ENCODE measurements at places on chromosomes 6 and 20.

- DNase-seq = no peak
- H3K36me3 ChIP-seq = no peaks in the 10 kb centered on the region
- no peak overlapping the region for H3K4me3 ChIP-seq
- no peaks in the 10 kb centered on the region for H3K4me1 ChIP-seq
- H3K27ac ChIP-seq = no peak overlapping the region
Measured at GRCh38 chr6:169807699-169808607, 56.5 kb downstream of the ERMARD start.

- H3K4me3 ChIP-seq = no peak overlapping the region
- H3K27ac ChIP-seq = no peak overlapping the region
- no peaks in the 10 kb centered on the region for H3K27me3 ChIP-seq
Measured at GRCh38 chr6:39731565-39731964, 6.4 kb upstream of the KIF6 start.

DNA sequence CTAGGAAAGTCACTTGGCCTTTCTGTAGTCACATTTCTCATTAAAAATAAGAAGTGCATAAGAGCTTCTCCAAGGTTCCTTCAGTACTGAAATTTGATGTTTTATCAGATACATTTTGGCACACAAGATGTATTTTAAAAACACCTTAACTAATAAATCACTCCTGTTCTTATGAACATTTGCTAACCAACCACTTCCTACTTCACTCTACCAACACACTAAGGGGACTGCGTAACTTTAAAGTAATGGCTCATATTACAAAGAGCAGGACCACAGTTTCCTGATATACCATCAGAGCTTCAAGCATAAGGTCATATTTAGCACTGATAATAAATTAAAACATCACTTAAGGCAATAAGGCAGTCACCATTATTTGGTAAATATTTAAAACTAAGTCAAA is 104.4 kb downstream of the RALGAPA2 start:
- H3K4me3 ChIP-seq = no peak overlapping the region
- H3K27me3 ChIP-seq = no peaks in the 10 kb centered on the region
- no peak for DNase-seq
- no peaks in the 10 kb centered on the region for H3K4me1 ChIP-seq
- no peak overlapping the region for H3K27ac ChIP-seq

DNA sequence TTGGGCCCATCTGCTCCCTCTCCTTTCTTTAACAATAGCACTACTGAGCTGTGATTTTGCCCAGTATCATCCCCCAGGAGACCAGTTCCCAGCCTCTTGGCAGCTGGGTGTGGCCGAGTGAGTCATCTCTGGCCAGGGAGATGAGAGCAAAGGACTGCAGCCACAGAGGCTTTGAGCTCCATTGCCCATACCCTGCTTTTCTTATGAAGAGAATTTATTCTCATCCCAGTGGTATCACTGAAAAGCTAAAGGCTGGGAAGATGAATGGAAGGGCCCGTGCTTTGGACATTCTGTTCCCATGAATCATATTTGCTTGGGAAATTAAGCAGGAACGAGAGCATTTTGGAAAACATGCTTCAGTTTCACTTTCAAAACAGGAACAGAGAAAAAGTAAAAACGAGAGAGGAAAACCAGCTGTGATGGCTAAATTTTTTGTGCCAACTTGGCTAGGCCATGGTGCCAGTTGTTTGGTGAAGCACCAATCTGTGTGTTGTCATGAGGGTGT is 14.9 kb downstream of the CST3 start:
- H3K4me3 ChIP-seq = peak overlapping the region; percentile 34
- peak overlapping the region; percentile 88 for H3K27ac ChIP-seq
- H3K27me3 ChIP-seq = no peaks in the 10 kb centered on the region
- peak; percentile 50 for DNase-seq
- H3K36me3 ChIP-seq = no peaks in the 10 kb centered on the region
- no peaks in the 10 kb centered on the region for H3K4me1 ChIP-seq

DNA sequence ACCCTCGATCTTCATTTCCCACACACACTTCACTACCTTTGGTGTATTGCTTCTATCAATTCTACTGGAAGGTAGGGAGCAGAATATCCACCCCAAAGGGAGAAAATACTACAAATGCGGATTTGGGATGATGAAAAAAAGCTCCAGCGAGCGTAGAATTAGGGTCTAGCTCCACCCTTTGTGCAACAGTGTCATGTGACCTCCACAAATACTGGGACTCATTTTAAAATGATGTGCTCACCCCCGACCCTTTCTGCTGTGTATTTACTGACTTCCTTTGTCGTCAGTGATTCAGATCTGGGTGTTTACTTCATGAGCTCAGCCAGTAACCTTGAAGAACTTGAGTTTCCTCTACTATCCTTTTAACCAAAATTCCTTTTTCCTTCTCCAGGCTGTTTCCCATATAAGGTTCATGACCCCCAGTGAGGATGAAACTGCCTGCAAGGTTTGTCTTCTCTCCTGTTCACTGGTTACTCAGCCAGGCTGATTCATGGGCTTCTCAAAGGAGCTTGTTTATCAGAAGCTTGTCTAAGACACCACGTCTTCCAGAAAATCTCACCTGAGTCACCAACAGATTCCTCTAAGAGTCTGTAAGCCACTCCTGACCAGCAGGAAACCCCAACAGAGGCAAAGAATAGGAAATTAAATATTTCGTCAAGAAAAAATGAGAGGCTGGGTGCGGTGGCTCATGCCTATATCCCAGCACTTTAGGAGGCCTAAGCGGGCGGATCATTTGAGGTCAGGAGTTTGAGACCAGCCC is 39.6 kb upstream of the PAX1 start:
- H3K27ac ChIP-seq = no peak overlapping the region
- no peak for DNase-seq
- no peak overlapping the region for H3K4me3 ChIP-seq
- no peaks in the 10 kb centered on the region for H3K4me1 ChIP-seq
- no peaks in the 10 kb centered on the region for H3K27me3 ChIP-seq

DNA sequence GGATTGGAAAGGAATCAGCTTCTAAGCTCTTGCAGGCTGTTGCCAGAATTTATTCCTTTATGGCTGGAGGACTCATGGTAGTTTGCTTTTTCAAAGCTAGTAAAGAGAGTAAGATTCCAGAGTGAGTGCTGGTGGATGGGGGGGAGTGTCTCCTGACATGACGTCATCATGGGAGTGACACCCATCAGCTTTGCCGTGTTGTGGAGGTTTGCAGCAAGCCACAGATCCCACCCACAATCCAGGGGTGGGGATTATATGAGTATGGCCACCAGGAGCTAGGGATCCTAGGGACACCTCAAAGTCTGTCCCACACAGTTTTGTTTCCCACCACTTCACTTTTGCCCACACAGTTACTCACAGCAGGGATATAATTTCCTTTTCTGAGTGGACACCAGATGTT is 28.7 kb upstream of the PMEPA1 start:
- no peak for DNase-seq
- no peaks in the 10 kb centered on the region for H3K4me1 ChIP-seq
- H3K27ac ChIP-seq = no peak overlapping the region
- no peaks in the 10 kb centered on the region for H3K27me3 ChIP-seq

Measured in ascending aorta (tissue), 2 donors.